ENCODE measurements at places on chromosomes 7 and 10. TPM values are rescaled to one million over a fixed set of nuclear protein-coding genes. Genes with fewer than 3 reads are reported as not detected.
A peak's percentile ranks its signal among the peaks of the same experiment; 100 is the strongest.

CRHR2 gene
- not detected for total RNA-seq

ACTA2 gene
- total RNA-seq, result 105 TPM

- DNase-seq, result no peak
Observed at GRCh38 chr10:131915990-131916766, 15.4 kb downstream of the PPP2R2D start.

DNA sequence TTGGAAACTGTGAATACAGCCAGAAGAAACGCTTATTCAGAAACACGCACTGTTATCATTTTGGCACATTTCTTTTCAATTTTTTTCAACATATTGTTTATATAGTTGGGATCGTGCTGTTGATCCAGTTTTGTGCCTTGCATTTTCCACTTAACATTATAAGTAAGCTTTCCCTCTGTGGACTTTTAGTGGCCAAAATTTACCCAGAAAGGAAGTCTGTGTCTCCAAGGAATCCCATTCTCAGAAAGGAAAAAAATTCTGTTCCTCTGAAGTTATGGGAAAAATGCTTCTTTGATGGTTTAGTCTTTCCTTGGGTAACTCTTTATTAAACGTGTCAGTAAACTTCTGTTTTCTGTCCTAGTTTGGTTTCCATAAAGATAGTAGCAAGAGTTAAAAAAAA lies 280.0 kb downstream of the REEP3 start:
- DNase-seq, result no peak

DNA sequence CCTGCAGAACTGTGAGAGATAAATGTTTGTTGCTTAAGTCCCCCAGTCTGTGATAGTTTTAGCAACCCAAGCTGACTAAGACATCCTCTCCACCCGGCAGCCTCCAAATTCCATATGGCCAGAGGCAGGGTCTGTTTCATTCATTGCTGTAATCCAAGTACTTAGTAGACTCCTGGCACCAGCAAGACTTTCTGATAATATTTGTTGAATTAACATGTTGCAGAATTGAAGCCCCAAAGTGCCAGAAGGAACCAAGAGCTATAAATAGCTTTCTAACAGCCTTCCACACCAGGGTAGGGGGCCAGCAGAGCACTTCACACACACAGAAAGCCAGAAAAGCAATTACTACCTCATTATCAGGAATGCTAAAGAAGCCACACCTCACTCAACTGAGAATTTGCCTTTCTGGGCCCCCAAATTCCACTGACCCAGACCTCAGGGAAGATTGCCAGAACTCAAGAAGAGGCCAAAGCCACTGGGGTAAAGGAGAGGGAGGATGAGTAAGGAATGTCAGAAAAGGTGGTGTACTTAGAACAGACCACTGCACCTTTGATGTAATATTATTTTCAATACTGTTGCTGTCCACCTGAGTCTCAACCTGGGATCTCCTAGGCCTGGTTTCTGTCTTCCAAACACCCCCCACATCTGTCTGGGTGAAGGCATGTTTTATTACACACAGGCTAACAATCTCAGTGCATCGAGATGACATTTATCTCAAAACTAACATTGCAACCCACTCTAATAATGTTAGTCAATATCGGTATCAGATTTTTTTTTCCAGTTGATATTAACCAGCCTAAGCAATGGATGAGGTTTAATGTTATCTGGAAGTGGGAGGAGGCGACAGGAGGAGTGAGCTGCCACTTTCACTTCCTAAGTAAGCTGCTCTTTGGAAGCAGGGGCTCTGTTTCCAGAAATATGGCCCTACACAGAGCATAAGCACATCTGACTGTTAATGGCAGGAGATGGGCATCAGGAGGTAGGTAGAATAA lies 5.5 kb downstream of the NOD1 start:
- no peak for DNase-seq

HHEX gene
- 0.06 TPM for total RNA-seq

GRCh38 chr7:117019786-117020590 lies 66.7 kb downstream of the ST7 start:
- peak; percentile 58 for DNase-seq

NUTM2B gene
- 0.58 TPM for total RNA-seq

GRCh38 chr7:157470701-157471131 lies 133.9 kb downstream of the DNAJB6 start:
- no peak for DNase-seq

GRCh38 chr7:38220452-38220851 lies 42.4 kb downstream of the STARD3NL start:
- no peak for DNase-seq

GRCh38 chr10:97584060-97584797 lies at the start of gene HOGA1:
Gene HOGA1 (plus strand): TSS chr10:97584389. CDS start chr10:97584704, 315 bp downstream.
- DNase-seq, result peak; percentile 80

DTX2 gene
- 22.4 TPM for total RNA-seq

GRCh38 chr10:49287689-49288340 lies 11.2 kb upstream of the C10orf71 start:
- DNase-seq, result no peak

DNA sequence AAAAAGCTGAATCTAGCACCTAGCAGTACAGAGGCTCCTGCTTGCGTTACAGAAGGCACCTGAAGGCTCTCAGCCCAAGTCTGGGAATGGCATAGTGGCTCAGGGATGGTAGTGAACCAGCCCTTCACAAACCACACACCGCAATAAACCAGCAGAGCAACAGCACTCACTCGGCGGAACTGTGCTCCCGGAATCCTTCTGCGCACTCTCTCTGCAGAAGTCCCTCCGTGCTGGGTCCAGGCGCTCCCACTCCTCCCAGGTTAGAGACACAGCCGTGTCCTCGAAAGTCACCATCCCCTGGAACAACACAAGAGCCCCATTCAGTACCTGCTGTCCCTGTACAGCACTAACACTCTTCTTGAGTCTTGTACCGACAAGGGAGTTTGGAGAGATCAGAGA lies 1.5 kb downstream of the ZNF394 start:
- no peak for DNase-seq

- DNase-seq, result peak; percentile 75
Observed at GRCh38 chr7:143043391-143043790, 8.8 kb upstream of the OR6V1 start.

DNA sequence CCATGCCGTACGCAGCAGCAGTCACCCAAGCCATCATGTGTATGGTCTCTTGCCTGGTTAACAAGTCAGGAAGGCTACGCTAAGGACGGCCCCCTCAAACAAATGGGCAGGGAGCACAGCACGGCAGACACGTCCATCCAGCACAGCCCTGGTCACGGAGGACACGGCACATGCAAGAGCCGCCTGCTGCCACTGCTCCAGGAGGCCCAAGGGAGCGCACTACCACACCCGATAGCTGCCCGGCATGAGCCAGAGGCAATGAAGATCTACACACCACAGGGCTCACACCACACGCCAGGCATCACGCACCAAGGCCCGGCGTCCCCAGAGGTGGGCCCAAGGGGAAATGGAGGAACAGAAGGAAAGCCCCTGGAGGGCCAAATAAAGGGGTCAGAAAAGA lies 134.2 kb downstream of the MAD1L1 start:
- no peak for DNase-seq

DNA sequence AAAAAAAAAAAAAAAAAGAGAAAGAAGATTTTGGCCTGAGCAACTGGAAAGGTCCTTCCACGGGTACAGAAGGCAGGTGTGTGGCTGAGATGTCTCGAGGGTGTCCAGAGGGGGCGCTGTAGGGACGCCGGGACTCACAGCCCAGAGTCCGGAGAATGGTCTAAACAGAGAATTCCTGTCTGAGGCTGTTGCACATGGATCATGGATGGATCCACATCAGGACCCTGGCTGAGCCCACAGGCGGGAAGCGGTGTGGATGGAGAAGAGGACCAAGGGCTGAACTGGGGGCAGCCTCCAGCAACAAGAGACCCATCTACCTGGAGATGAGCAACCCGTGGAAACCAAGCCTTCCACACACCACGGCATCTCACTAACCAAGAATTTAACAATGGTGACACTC lies 55.0 kb downstream of the PKD1L1 start:
- DNase-seq, result no peak

DNA sequence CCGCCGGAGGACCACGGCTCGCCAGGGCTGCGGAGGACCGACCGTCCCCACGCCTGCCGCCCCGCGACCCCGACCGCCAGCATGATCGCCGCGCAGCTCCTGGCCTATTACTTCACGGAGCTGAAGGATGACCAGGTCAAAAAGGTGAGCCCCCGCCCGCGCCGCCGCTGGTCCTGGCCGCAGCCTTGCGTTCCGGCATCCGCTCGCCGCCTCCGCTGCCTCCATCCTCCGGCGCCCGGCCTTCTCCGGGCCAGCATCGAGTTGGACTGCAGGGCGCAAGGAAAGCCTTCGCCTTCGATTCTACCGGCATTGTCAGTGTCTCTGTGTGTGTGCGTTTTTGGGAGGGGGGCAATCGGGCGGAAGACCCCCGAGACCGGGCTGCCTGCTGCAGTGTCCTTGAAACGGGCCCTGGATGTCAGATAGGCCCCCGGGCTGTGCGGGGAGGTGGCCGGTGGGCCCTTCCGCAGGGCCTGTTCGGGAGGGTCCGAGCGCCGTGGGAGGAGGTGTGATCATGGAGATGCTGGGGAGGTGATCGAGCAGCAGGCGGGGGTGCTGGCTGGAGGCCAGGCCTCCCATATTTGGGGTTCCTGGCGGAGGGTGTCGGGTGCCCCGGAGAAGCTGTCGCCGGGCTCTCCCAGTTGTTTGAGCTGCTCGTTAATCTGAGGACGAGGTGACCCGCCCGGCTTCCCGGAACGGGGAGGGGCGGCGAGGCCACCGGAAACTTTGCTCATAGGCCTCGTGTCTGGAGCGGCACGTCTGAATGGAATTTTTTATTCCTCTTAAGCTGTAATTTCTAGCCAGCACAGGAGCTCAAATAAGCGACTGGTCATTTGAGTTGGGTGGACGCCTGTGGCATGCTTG lies 40.8 kb downstream of the HK1 start:
- peak; percentile 61 for DNase-seq

ABCA13 gene
- 3.4 TPM for total RNA-seq

NKX1-2 gene
- not detected for total RNA-seq

GRCh38 chr7:19989906-19990305 lies 216.5 kb upstream of the TMEM196 start:
- DNase-seq, result peak; percentile 16

ANKRD30A gene
- total RNA-seq, result not detected

GRCh38 chr7:102236592-102237287 lies 49.9 kb upstream of the SH2B2 start:
- DNase-seq, result peak; percentile 50

- no peak for DNase-seq
Observed at GRCh38 chr7:65907501-65908198, 34.8 kb downstream of the VKORC1L1 start.

KCNK18 gene
- not detected for total RNA-seq

DNA sequence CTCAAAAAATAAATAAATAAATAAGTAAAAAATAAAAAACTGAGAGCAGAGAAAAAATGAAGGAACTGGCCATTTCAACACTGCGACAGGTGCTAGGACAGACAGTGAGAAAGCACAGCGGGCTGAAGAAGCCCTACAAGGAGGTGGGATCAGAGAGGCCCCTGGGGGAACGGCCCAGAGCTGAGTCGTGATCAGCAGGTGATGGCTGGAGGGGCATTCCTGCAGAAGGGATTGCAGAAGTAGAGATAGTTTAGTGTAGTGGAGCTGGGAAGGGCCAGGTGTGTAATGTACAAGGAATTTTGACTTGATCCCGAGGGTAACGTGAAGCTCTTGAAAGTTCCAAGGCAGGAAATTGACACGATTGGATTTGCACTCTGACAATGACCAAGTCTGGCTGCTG lies 112.1 kb downstream of the CUL2 start:
- no peak for DNase-seq

DNA sequence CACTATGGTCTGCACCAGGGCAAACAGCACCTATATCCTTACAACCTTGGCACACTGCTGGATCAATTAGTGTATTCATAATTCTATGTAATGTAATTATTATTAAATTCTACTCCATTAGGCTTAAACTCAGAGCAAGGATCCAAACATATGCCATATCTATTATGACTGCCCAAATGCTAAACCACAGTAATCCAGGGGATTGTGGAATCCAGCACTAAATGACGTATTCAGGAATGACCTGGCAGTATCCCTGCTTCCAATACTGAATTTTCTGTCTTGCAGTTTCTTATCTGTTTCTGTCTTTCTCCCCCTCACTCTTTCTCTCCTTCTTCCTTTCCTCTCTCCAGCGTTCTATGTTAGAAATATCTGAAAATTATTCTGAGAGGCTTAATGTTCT lies 16.5 kb upstream of the UBE2D1 start:
- DNase-seq, result no peak

- no peak for DNase-seq
Observed at GRCh38 chr10:35153716-35154115, 27.1 kb downstream of the CREM start.

GRCh38 chr7:23393636-23394035 lies 76.7 kb downstream of the IGF2BP3 start:
- DNase-seq, result no peak

GRCh38 chr10:119575506-119575905 lies 21.3 kb downstream of the TIAL1 start:
- peak; percentile 33 for DNase-seq

DNA sequence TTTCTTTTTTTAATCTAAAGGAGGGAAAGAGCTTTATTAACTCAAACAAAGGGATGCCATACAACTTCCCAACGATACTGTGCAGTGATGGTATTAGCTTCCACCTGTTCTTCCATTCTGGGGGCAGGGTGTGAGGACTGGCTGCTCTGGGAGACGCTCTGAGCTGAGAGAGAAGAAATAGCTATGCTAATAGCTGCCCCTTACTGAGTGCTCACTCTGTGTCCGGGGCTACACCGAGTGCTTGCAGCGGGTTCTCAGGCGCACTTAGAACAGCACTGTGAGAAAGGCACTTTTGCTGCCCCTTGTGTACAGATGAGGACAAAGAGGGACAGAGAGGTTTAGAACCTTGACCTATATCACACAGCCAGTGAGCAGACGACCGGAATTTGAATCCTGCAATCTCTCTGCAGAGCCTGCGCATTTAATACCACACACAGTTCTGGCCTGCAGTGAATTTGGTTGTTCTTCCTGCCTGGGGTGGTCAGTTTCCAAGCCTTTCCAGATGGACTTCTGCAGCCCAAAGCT lies 142.2 kb downstream of the PLPP4 start:
- DNase-seq, result no peak

PTF1A gene
- not detected for total RNA-seq

DNA sequence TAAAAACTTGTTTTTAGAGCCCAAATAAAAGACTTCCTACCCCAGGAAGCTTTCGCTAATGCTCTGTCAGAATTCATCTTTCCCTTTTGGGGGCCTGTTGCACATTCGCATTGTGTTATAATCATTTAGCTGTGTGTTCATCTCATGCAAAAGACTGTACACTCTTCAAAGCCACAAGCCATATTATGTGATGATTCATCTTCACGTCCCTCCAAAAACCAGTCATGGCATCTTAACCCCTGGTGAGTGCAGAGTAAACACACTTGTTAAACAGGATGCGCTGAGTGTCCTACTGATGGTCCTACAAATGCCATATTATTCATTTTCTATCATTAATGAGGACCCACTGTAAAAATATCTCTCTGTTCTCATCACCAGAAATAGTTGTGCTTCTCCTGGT lies 235.4 kb downstream of the KIAA1217 start:
- DNase-seq, result peak; percentile 94

DNA sequence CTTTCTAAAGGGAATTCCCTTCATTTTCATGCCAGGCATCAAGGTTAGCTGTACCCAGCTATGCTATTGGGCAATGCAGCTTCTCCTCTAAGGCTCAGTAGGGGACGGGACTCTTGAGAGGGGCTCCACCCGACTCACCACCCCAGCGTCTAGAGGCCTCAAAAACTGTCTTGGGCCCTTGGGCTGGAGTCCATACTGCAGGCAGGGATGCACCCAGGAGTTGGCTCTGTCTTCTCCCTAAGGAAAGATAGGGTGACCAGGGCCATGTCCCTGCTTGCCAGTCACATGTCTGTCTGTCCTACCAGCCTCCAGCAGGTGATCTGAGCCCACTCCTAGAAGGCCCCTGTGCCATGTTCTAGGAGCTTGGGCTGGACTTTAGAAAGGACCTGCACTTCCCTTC lies 1.2 kb downstream of the OPN4 start:
- DNase-seq, result no peak

- DNase-seq, result no peak
Observed at GRCh38 chr10:84945791-84946190, 617.4 kb downstream of the CCSER2 start.
